Putamen (tissue), 1 donor: ENCODE measurements at places on chromosomes 4 and X.

DNA sequence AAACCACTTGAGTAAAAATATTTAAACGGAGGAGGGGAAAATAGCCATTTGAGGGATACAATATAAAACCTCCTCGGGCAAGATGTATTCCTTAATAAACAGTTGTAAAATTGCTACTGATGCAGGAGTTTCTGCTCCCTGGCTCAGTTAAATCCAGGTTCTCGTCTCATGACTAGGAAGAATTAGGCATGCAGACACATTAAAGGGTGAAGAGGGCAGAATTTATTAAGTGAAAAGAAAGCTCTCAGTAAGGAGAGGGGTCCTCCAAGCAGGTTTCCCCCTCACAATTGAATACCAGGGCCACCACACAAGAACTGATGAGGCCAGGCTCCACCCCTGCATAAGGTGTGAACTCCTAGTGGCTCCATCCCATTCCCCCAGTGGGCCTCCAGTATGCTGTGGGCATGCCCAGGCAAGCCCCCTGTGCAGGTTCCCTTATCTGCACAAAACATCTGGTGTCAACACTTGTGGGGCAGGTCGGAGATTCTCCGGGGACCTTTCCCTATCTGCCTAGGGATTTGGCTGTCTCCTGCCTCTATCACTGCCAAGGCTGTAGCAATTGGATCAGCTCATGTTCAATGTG is 80.4 kb downstream of the HS6ST2 start:
- DNase-seq, result no peak

GRCh38 chr4:53463340-53463739 is 85.9 kb downstream of the FIP1L1 start:
- DNase-seq, result no peak

- DNase-seq, result no peak
These were observed 85.5 kb downstream of the CAMK2D start for GRCh38 chr4:113675731-113676697.

- DNase-seq, result no peak
These were observed 21.1 kb upstream of the CD40LG start for GRCh38 chrX:136626891-136627290.

GRCh38 chr4:58723954-58724353 is 1613.8 kb upstream of the IGFBP7 start:
- DNase-seq, result no peak

- DNase-seq, result no peak
These were observed 8.4 kb downstream of the BEND4 start for GRCh38 chr4:42144028-42144427.

GRCh38 chrX:9614016-9614415 is 149.2 kb downstream of the TBL1X start:
- no peak for DNase-seq
